Cardiac muscle cell (in vitro differentiated cells and primary cell): ENCODE measurements at places on chromosomes 16 and 17. TPM values are rescaled to one million over a fixed set of nuclear protein-coding genes. Genes with fewer than 3 reads are reported as not detected.

The OTOA gene
- 0.11 and 0.51 TPM in 2 replicates for total RNA-seq

The DHRS7C gene
- 0.63 and 1.2 TPM in 2 replicates for total RNA-seq

The CPHXL2 gene
- total RNA-seq = not detected in 2 replicates

The KCTD19 gene
- total RNA-seq = 0.21 and 1.9 TPM in 2 replicates

The PRSS8 gene
- total RNA-seq = 11.6 TPM in 2 replicates

The CISD3 gene
- 4.9 and 7.4 TPM in 2 replicates for total RNA-seq

The GPR142 gene
- not detected in 2 replicates for total RNA-seq

The NME2 gene
- 393 and 614 TPM in 2 replicates for total RNA-seq

The RND2 gene
- total RNA-seq = 18.5 and 18.8 TPM in 2 replicates

The RPL26 gene
- total RNA-seq = 3,276 and 3,592 TPM in 2 replicates

The ALOX12 gene
- 0.85 and 1.7 TPM in 2 replicates for total RNA-seq

The ABCA6 gene
- total RNA-seq = not detected in 2 replicates

The PYDC1 gene
- total RNA-seq = not detected in 2 replicates

The ABCA9 gene
- 0.07 and 0.09 TPM in 2 replicates for total RNA-seq

The TPSD1 gene
- total RNA-seq = not detected in 2 replicates

The OR2C1 gene
- 1.1 TPM in 1 of 2 replicates, not detected in the other for total RNA-seq

The ZACN gene
- total RNA-seq = not detected in 2 replicates

The TP53TG3 gene
- not detected in 2 replicates for total RNA-seq

The DLX4 gene
- 0.53 and 0.60 TPM in 2 replicates for total RNA-seq

The ULK2 gene
- total RNA-seq = 17.2 and 24.5 TPM in 2 replicates

The FBRS gene
- 47.0 and 55.4 TPM in 2 replicates for total RNA-seq

The JMJD6 gene
- total RNA-seq = 23.5 and 25.1 TPM in 2 replicates

The ACAP1 gene
- 1.4 and 6.9 TPM in 2 replicates for total RNA-seq

The SLFN14 gene
- 0.07 and 0.21 TPM in 2 replicates for total RNA-seq

The WNT9B gene
- not detected in 2 replicates for total RNA-seq

The PLLP gene
- 11.4 and 14.2 TPM in 2 replicates for total RNA-seq

The AANAT gene
- total RNA-seq = 0.28 and 0.33 TPM in 2 replicates
